ENCODE measurements at places on chromosomes 2 and 18.

DNA sequence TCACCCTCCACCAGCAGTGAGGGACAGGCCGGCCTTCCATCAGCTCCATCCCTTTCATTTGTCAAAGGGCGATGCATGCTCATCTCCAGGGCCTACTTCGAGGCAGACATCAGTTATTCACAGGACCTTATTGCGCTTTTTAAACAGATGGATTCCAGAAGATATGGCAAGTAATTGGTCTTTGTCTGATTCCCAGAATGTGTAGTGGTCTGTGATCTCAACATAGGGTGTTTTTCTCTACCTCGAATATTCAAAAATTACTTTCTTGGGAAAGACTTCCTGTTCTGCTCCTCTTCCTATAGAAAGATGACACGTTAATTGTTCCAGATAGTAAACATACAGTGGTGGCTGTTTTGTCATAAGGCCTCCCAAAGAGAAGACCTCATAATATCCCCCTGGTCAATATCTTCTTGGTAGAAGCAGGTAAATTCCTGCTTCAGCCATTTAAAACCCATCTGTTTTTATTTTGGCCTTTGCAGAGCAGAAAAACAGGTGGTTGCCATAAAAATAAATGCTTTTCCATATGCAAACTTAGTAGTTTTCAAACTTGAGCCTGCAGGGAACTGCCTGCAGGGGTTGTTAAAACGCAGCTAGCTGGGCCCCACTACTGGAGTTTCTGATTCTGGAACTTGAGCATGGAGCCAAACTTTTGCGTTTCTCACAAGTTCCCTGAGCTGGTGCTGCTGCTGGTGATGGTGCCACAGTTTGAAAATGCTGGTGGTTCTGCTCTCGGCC lies 8.2 kb downstream of the SMARCAL1 start:
- DNase-seq, result no peak

GRCh38 chr18:56199580-56200330 lies 438.6 kb downstream of the TXNL1 start:
- no peak for DNase-seq

DNA sequence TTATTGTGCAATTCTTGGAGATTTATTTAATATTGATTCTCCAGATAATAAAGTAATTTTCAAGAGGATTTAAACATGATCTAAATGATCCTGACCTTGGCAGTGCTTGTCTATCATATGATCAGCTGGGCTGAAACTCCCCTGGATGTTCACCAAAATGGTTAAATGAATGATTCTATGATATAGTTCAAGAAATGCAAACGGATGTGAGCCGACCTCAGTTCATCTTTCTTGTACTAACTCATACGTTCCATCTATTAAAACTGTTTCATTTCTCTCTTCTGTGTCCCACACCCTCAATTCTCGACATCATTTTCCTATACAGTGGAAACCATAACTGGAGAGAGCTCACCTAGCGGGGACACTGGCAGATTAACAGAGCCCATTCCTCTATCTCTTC lies 281.7 kb upstream of the CCDC68 start:
- no peak for DNase-seq

GRCh38 chr2:25160376-25160775 lies 8.0 kb downstream of the POMC start:
- DNase-seq, result no peak

- DNase-seq, result no peak
Measured at GRCh38 chr2:222572751-222573174, 83.1 kb downstream of the FARSB start.

DNA sequence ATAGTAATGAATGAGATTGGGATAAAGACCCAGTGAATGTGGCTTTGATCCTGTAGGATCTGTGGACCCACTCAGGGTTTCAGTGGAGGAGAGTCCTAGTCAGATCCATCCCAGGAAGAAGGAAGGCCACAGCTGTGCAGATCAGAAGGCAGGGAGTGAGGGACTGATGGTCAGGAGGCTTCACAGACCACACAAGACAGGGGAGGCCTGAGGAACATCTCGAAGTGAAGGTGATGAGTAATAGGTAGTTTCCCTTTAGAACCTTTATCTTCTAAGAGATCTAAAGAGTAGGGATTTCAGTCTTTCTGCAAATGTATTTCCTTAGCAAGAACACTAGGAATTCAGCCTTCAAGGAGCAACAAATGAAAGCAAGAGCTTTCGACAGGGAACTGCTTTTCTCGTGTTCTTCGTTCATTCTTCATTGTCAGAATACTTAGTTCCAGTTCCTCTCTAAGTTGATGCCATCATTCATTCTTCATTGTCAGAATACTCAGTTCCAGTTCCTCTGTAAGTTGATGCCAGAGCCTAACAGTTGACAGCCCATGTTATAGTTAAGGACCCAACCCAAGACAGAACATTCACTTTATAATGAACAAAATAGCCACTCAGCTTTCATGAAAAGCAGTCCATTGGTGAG lies 150.2 kb upstream of the EPAS1 start:
- DNase-seq, result no peak

GRCh38 chr2:169315357-169315756 lies 47.0 kb downstream of the LRP2 start:
- DNase-seq, result no peak

DNA sequence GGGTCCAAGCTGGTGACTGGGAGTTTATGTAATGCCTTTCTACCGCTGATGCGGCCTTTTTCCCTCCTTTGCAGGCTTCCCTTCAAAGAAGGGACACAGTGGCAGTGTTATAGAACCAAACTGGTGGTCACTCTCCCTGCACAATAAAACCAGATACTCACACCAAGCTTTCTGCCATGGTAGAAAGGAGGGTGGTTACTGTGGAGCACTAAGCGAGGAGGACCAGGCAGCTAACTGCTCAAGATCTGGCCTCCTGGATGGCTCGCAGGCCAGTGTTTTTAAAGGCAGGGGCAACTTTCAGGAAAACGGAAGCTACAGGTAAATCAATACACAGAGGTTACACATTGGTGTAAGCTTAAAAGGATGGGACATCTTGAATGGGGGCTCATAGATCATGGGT lies 89.4 kb downstream of the BIN1 start:
- no peak for DNase-seq

DNA sequence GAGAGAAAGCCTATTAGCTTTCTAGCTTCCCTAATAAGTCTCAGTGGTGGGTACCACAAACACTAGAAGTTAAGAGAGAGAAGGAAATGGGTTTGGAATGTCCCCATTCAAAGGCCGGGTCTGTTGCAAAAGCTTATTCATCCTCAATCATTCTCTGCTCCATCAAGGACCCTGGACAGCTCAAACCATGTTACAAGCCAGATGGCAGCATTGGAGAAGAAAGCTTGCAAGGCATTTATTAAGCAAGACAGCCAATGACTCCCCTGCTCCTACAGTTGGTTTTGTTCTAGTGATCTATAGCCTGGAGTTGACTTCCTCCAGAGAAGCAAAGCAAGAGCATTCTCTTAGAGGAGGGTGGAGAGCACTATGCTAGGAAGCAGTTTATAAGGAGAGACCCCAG lies 86.9 kb upstream of the LMAN1 start:
- DNase-seq, result no peak

GRCh38 chr2:5528706-5529105 lies 163.5 kb upstream of the SOX11 start:
- no peak for DNase-seq

Measured in stimulated activated CD4-positive, alpha-beta T cell treated with anti-CD3 and anti-CD28 coated beads, TNF-alpha, amount 100 ng/mL, for 1 hour (primary cell).